Peyer's patch (tissue), 4 donors: ENCODE measurements at places on chromosomes 16 and 17. TPM values are rescaled to one million over a fixed set of nuclear protein-coding genes. Genes with fewer than 3 reads are reported as not detected.
A peak's percentile ranks its signal among the peaks of the same experiment; 100 is the strongest.

ADORA2B gene
- 9.9 TPM for total RNA-seq

- DNase-seq = no peak
Observed at GRCh38 chr17:44864831-44865230, 17.1 kb downstream of the HIGD1B start.

GRCh38 chr17:81101614-81102306 lies 63.5 kb upstream of the PVALEF start:
- peak; percentile 90 for DNase-seq

MYADML2 gene
- total RNA-seq = not detected

FLII gene
- total RNA-seq = 538 TPM

- no peak for DNase-seq
Observed at GRCh38 chr17:48541036-48541576, 3.8 kb downstream of the HOXB2 start.

DNA sequence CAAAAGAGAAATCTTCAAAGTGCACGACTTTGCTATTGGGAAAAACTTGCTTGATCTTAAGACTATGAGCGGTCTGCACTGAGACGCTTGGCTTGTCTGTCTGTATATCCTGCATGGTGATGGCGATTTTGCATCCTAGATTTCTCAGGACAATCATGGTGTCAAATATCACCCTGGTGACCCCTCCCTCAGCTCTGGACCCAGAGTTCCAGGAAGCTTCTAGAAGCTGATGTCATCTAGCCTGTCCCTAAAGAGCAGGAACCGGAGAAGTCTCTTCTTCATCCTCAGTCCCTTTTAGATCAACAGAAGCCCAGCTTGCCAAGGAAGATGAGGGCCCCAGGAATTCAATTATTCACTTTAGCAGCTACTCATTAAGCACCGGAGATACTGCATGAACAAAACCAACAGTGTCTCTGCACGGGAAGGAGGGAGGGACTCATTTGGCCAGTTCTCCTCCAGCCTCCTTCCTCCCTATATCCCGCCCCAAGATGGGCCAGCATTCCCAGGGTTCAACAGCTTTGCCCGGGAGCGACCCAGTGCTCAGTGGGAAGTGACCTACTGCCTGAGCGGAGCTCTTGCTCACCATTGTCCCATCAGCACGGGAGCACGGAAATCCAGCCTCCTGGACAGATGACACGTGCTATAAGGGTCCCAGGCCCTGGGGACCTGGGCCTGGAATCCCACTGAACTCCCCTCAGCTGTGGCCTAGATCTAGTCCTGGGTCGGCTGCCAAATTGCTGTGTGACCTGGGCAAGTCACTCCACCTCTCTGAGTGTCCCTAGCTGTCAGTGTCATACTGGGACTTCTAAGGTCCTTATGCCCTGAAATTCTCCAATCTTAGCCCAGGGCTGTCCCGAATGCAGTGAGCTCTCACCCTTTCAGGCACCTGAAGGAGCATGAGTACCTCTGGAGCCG lies 3.8 kb downstream of the EMP2 start:
- DNase-seq = no peak

- DNase-seq = peak; percentile 88
Observed at GRCh38 chr16:84952335-84953189, 58.8 kb downstream of the ZDHHC7 start.

DNA sequence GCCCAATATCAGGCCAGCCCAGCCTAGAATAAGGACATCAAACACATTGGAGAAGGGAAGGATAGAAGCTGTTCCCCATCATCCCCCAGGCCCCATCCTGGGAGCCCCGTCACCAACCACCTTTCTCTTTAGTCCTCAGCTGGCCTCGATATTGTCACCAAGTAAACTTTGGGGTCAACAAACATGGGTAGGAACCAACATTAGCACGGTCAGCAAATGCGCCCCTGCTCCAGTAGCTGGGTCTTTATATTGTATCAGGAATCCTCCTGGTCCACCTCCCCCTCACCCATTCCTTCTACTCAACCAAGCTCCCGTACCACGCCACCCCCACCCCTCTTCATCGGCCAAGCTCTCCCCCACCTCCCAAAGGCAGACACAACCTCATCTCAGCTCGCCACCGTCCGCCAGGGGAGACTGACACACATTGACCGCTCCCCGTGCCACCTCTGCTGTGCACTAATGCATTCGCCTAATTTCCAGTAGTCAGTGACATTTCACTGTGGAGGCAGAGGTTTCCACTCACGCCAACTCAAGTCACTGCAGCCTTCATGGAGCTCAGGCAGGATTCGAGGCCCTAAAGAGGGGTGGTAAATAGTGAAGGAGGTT lies 20.7 kb upstream of the CBX2 start:
- no peak for DNase-seq

CD300LB gene
- total RNA-seq = not detected

DNA sequence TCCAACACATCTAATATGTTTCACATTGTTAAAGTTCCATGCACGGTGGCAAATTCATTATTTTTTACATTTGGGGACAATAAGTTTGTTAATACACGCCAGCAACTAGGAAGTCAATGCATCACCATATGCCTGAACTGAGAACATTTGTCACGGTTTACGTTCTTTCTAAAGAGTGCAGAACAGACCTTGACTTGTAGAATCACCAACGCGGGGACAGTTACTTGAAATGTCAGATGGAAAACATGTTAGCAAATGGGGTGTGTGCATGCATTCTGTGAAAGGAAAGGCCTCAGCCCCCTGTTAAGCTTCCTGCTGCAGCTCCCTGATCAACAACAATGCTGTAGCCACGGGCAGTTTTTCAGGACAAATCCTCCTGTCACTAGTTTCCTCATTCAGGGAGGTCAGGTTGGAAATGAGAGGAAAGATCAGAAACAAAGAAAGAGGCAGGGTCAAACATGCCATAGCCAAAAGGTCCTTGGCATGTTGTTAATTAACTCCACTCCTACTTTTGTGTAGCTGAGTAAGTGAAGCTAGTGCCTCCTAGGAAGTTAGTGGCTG lies 18.4 kb downstream of the SMIM36 start:
- no peak for DNase-seq
